ENCODE measurements at places on chromosomes 4 and X. TPM values are rescaled to one million over a fixed set of nuclear protein-coding genes. Genes with fewer than 3 reads are reported as not detected.

The IL9R gene
- polyA plus RNA-seq, result 0.20 TPM

DNA sequence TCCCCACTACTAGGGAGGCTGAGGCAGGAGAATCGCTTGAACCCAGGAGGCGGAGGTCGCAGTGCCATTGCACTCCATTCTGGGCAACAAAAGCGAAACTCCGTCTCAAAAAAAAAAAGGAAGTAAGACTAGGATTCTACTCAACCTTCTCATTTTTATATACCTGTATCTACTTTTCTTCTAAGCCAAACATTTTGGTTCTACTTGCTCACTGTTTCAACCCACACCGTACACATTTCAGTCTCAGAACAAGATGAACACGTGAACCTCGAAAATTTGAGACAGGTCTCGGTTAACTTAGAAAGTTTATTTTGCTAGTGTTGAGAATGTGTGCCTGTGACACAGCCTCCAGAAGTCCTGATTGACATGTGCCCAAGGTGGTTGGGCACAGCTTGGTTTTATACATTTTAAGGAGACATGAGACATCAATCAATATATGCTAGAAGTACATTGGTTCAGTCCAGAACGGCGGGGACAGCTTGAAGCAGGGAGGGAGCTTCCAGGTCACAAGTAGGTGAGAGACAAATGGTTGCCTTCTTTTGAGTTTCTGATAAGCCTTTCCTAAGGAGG, 3.7 kb downstream of the ADD1 start:
- DNase-seq, result no peak

- DNase-seq, result no peak
Measured at GRCh38 chrX:45614853-45615252, 414.2 kb upstream of the DIPK2B start.

DNA sequence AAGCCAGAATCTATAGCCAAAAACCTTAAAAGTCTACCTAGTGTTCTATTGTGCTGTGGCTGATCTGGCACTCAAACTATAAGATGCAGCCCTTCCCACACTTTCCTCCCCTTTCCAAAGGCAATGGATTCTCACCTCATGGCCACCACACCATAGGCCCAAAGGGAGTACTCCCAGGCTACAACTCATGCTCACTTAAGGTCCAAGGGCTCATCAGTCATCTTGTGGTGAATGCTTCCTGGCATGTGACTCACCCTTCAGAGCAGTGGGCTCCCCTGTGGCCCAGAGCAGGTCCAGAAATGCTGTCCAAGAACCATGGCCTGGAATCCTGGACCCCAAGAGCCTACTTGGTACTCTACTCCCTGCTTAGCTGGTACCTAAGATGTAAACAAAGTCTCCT, 181.0 kb downstream of the CHRDL1 start:
- no peak for DNase-seq

DNA sequence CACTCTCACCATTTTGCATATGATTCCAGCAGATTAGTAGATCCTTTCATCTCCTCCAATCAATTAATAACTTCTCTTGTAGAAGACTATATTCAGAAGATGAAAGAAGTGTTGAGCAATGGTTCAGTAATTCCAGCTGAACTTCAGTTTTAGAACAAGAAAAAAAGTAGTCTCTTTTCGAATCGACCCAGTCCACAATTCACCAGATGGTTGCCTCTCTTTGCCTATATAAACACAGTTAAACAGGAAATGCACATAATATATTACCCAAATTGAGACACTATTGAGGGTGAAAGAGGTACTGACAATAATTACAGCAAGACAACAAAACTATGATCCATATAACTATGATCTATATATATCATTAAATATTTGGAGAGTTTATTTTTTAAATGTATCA, 16.8 kb upstream of the FAM241A start:
- DNase-seq, result no peak

The ZDHHC15 gene
- 9.1 TPM for polyA plus RNA-seq

The CT47C1 gene
- not detected for polyA plus RNA-seq

Data from left kidney (tissue), 8 donors.